ENCODE measurements at places on chromosomes 7 and 10.

GRCh38 chr7:151242159-151243044 is 6.1 kb downstream of the SMARCD3 start:
- DNase-seq = no peak

DNA sequence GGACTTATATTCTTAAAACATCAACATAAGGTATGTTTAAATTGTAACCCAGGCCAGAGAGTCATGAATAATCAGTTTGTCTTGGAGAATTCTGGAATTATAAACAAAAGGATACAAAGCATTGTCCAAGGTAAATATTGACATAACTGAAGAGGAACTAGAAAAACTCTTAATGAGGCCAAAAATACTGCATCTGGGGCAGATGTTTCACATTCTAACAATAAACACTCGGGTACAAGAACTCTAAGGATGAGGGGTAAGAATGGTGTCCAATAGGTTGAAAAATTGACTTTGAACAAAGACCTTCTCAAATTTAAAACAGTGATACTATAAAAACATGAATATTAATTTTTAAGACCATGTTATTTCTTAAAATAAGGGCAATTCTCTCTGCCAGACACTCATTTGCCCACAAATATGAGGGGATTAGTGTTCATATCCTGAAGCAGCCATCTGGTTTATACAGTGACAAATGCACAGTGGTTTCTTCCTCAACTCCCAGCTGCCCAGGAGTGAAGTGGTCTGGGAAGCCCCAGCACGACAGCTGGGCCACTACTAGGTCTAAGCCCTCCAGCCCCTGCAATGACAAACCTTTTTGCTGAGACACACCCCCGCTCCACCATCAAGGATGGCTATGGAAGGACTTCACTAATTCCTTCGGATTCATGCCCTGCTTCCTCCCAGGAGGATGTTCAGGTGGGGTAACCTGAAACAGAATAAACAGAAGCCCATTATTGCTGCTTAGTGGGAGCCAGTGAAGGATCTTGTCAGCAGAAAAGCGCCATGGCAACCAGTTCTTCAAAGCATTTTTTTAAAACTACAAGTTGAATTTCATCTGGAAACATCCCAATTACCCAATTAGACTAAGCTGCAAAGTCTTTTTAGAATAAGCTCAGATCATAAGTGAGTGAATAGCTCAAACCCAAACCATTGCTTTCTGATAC is 107.5 kb upstream of the ARID5B start:
- no peak for DNase-seq

DNA sequence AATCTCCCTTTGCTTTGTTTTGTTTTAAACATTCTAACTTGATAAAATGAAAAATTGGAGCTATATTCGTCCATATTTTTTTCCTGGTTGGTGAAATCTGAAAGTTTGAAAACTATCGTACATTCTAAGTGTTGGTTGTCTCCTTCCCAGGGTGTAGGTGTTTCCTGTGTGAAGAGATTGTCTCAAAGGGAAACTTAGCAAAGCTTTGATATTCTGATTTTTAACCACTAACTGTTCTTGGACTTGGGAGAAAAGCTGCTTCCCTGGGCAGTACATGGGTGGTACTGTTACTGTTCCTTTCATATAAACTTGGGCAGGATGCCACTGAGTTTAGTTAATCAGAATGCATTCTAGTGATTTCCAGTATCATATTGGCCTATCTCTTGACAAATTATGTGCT is 253.5 kb upstream of the LRGUK start:
- no peak for DNase-seq

- DNase-seq = no peak
Measured at GRCh38 chr7:45112648-45113047, 1.2 kb upstream of the TBRG4 start.

GRCh38 chr7:128672927-128673517 is 930 bp downstream of the GARIN1A start:
- DNase-seq = no peak

DNA sequence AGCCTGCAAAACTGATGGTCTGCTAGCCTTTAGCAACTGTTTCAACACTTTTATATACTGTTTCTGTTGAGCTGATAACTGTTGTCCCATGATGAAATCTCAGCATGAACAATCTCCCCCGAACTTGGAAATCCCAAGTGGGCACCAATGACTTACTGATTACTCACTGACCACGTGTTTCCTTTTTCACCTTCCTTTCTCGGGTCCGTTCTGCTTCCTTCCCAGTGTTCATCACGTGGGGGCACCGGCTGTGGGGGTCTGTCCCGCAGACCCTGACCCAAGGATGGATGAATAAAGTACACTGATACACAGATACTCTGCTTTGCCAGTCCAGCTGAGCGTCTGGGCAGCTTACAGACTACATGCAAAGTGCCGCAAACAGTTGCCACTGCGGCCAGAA is 39.0 kb upstream of the RASGEF1A start:
- DNase-seq = no peak

GRCh38 chr7:24652251-24652939 is 79.1 kb downstream of the PALS2 start:
- DNase-seq = no peak

DNA sequence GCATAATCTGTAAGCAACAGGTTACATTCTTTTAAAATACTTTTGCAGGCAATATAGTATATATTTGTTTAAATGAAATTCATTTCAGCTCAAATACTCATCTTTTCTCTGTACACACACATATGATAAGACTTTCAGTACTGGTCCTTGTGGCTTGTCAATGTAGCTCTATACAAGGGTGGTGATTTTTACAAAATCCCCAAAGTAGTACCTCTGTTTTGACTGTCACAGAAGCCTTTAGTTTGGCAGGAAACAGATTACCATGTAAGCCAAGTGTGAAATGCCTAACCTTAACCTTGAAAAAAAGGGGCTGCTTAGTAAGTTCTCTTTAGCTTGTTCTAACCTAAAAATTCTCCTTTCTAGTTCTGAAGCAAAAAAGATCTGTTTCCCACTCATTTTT is 87.9 kb downstream of the KCND2 start:
- no peak for DNase-seq

- DNase-seq = no peak
Measured at GRCh38 chr10:22670788-22671187, 43.6 kb downstream of the PIP4K2A start.

DNA sequence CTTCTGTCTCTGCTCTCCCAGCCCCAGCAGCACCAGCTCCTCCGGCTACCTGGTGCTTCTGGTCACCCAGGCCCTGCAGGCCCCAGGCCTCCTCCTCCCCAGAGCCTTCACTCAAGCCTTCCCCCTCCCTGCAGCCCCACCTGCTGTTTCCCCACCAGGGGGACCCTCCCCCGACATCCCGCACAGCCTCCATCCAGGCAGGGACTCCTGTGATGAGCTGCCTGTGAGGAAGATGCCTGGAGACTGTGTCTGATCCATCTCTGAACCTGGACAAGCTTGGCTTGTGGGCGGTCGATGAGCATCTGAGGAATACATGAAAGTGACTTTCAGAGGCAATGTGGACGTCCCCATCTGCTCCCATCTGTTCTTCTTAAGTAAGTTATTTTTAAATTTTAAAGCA is 45.0 kb downstream of the RAMP3 start:
- DNase-seq = no peak

DNA sequence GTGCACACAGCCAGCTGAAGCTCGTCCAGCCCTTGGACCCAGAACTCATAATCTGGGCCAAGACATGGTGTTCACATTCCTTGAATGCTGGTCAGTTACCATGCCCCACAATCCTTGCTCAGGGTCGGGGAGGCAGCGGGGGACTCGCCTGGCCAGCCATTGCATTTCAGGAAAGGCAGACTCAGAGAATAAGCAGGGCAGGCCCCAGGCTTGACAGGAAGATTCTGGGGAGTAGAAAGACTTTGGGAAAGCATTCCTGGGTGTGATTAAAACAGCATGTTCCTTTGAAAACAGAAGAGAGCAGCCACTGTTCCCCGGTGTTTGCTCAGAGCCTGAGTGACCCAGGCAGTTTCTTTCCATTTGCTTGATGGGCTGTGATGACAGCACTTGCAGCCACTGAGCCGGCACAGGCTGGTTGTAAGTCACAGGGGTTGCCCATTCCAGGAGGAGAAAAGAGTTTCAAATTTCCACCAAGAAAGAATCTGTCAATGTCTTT is 473.7 kb downstream of the TYW1 start:
- no peak for DNase-seq

- peak; percentile 69 for DNase-seq
Measured at GRCh38 chr10:124725171-124725631, 19.0 kb downstream of the FAM53B start.

DNA sequence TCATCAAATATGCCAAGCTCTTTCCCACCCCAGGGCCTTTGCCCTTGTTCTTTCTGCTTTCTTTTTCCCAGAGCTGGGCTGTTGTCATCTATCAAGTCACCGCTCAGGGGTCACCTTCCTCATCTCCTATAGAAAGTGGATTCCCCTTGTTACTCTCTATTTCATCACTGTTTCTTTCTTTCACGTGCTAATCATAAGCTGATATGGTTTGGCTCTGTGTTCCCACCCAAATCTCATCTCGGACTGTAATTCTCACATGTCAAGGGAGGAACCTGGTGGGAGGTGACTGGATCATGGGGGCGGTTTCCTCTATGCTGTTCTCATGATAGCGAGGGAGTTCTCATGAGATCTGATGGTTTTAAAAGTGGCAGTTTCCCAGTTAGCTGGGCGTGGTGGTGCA is 17.0 kb upstream of the TIAL1 start:
- DNase-seq = no peak

GRCh38 chr10:108970016-108970415 is 953.3 kb downstream of the XPNPEP1 start:
- no peak for DNase-seq

GRCh38 chr10:16182688-16183087 is 254.1 kb upstream of the PTER start:
- DNase-seq = no peak

DNA sequence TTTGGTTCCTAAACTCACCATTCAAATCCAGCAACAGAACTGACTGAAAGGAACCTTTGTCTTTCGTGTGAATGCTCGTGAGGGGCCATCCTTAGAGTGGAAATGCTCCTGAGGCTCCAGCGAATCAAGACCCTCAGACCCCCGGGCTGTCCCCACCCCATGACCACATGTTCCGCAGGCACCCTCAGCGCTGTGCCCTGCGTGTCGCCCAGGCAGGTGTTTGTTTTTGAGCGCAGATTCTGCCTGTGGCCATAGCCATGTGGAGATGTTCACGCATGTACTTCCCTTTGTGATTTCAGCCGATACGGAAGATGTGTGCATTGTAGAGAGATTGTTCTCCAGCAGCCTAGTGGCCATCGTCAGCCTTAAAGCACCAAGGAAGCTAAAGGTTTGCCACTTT is 24.2 kb downstream of the WIPI2 start:
- DNase-seq = no peak

DNA sequence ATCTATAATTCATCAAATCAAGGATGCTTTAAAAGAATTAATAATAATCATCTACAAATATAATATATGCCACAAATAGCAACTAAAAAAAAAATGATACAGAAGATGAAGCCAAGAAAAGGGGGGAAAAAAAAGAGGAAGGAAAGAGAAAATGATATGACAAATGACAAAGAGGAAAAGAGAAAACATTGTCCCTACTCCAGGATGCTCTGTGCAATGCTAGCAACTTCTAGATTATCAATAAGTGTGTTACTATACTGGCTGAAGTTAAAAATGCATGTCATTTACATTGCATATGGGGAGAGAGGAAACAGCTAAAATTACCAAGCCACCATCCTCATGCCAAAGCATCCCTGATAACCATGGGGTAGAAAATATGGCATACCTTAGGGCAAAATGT is 104.2 kb downstream of the SFMBT2 start:
- DNase-seq = no peak

Data from lower leg skin (tissue), 4 donors.